ENCODE measurements at places on chromosomes 5 and 9.

GRCh38 chr5:124192716-124193115, 553.7 kb downstream of the ZNF608 start:
- no peak for DNase-seq

GRCh38 chr9:2723376-2724065, 6.2 kb downstream of the KCNV2 start:
- no peak for DNase-seq

- DNase-seq, result no peak
Observed at GRCh38 chr9:37030611-37030939, 3.5 kb downstream of the PAX5 start.

DNA sequence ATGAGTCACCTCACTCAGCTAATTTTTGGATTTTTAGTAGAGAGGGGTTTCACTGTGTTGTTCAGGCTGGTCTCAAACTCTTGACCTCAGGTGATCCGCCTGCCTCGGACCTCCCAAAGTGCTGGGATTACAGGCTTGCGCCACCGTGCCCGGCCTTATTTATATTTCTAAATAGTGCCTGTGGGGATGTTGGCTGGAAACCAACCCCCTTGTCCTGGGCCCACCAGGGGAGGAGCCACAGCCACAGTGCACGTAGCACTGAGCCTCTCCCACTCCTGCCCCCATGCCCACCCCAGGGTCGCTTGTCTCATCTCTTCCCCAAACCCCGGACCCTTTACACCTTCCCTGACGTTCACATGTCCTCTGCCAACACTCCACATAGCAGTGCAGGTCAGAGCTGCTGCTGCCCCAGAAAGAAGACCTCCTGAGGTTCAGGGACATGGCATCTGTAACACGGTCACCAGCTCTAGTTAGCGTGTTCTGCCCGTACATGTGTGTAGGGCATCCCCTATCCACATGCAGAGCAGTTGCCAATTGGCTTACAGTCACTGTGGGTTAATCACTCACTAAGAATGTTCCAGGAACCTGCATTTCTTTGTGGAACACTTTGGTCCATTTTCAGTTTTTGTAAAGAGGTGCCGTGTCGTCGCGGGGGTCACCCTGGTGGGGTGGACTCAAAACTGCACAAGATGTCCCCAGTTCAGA, 10.2 kb upstream of the MRPS2 start:
- DNase-seq, result no peak

DNA sequence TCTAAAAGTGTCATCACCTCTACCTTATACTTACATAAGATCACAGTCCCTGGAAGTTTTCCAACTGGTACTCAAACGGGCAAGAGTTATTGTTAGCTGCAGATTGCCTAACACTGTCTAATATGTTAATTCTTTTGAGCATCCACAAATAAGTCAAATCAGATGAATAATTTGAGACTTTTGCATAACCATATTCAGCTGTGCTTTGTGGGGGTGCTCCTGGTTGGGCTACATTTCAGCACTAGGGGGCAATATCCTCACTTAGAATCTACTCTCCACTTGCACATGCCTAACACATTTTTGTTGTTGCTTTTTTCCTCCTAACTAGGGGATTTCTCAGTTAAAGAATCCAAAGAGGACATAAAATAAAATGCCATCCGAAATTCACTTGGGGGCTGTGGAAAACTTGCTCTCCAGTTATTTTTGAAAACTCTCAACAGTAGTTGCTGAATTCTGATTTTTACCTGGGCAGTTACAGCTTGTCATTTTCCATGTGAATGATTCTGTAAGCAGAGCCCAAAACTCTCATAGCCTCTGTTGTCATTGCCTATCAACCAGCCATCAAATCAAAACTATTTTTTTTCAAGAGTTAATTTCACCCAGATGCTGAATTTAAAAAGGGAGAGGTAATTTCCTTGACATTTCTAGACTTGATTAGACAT, 71.5 kb downstream of the TRIM36 start:
- DNase-seq, result peak; percentile 6
